ENCODE measurements at places on chromosomes 1 and 21. TPM values are rescaled to one million over a fixed set of nuclear protein-coding genes. Genes with fewer than 3 reads are reported as not detected.

Gene ZRANB2
- 69.7 TPM for total RNA-seq

Gene AIRE
- total RNA-seq: not detected

Gene C1orf210
- total RNA-seq: 76.8 TPM

Gene MSH4
- not detected for total RNA-seq

Gene GUCA2B
- 396 TPM for total RNA-seq

Gene ATAD3C
- total RNA-seq: 0.27 TPM

Gene OPRD1
- 0.18 TPM for total RNA-seq

Gene PTGS2
- 0.76 TPM for total RNA-seq

Gene TNFSF18
- total RNA-seq: not detected

Gene APOBEC4
- total RNA-seq: not detected

Gene TBX19
- total RNA-seq: 1.1 TPM

Gene MMP23B
- total RNA-seq: 5.9 TPM

Gene DNAJC6
- total RNA-seq: 0.35 TPM

Gene OR6K3
- total RNA-seq: not detected

Gene GJA8
- total RNA-seq: not detected

Gene CNTN2
- total RNA-seq: 2.8 TPM

Gene SLC16A4
- total RNA-seq: 26.1 TPM

Gene S100A3
- total RNA-seq: not detected

Gene CDC73
- total RNA-seq: 52.0 TPM

Gene RUNX1
- total RNA-seq: 27.1 TPM

Gene EXO5
- 9.2 TPM for total RNA-seq

Gene LCE2A
- not detected for total RNA-seq

Gene NGF
- not detected for total RNA-seq

Gene SERTAD4
- total RNA-seq: 1.3 TPM

Gene SPATA46
- not detected for total RNA-seq

Gene ZSWIM5
- total RNA-seq: 12.1 TPM

Gene NDUFV3
- total RNA-seq: 60.3 TPM

Gene FCAMR
- 0.88 TPM for total RNA-seq

Gene ZBTB7B
- 412 TPM for total RNA-seq

Gene CRABP2
- 3.6 TPM for total RNA-seq

Gene AKNAD1
- total RNA-seq: not detected

Gene BEND5
- 0.95 TPM for total RNA-seq

Gene ETNK2
- total RNA-seq: not detected

Gene APP
- total RNA-seq: 215 TPM

Gene CFAP57
- not detected for total RNA-seq

Gene SLC2A5
- 335 TPM for total RNA-seq

Gene MROH9
- not detected for total RNA-seq

Gene GCSAML
- 0.54 TPM for total RNA-seq

Gene FCRL5
- total RNA-seq: 1.2 TPM

Gene IVL
- total RNA-seq: not detected

Gene DCDC2B
- total RNA-seq: not detected

Gene BGLAP
- total RNA-seq: 2.1 TPM

Gene PARP1
- total RNA-seq: 145 TPM

Gene LRIG2
- 38.7 TPM for total RNA-seq

Gene KIRREL1
- 2.8 TPM for total RNA-seq

Gene TCHHL1
- not detected for total RNA-seq

Gene ADCY10
- not detected for total RNA-seq

Gene ATP1A4
- not detected for total RNA-seq

Gene CERS2
- total RNA-seq: 155 TPM

Gene GJC2
- total RNA-seq: 0.94 TPM

Gene OR2L8
- not detected for total RNA-seq

Gene KRTAP20-3
- not detected for total RNA-seq

Gene HHIPL2
- total RNA-seq: 3.3 TPM

Gene FUBP1
- total RNA-seq: 196 TPM

Gene KRTAP10-7
- total RNA-seq: not detected

Gene S100B
- 9.1 TPM for total RNA-seq

Gene FCRL1
- total RNA-seq: not detected

Gene NHLH1
- not detected for total RNA-seq

All from Peyer's patch (tissue), 4 donors.